Effector CD8-positive, alpha-beta T cell (primary cell): ENCODE measurements at places on chromosomes 2 and 18.

- no peak for DNase-seq
Observed at GRCh38 chr18:37297106-37297505, 268.5 kb downstream of the CELF4 start.

DNA sequence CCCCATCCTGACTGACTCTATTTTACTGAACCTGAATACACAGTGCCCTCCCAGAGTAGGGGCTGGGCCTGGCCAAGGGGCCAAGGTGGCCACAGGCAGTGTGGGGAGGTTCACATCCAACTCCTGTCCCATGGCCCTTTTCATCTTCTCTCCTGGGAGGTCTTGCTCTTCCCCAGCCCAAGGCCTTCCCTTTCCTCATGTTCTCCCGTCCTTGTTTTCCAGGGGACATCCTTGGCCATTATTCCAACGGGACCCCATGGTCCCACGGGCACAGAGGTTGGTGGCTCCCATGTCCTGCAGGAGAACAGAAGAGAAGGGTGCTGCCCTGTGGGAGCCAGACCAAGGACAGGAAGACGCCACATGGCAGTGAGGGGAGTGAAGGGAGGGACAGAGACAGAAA, 10.4 kb downstream of the MALL start:
- DNase-seq: no peak

GRCh38 chr2:120429586-120430500, 83.9 kb downstream of the INHBB start:
- DNase-seq: no peak

DNA sequence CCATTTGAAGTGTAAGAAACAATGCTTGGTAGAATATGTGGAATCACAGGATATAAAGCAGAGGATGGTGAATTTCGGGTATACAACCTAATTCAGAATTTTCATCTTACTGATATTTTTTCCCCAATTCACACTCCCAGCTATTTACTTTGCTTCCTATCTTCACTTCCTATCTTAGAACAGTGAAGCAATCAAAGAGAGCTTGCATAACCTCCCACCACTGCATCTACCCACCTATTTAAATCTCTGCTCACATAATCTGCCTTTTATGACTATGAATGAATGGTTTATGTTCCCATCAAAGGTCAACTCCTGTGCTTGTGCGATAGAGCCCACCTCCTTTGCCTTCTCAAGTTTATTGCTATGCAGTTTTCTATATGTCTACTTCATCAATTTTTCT, 3.3 kb downstream of the RMDN2 start:
- no peak for DNase-seq

- no peak for DNase-seq
Observed at GRCh38 chr2:173881886-173882285, 83.3 kb downstream of the SP3 start.

DNA sequence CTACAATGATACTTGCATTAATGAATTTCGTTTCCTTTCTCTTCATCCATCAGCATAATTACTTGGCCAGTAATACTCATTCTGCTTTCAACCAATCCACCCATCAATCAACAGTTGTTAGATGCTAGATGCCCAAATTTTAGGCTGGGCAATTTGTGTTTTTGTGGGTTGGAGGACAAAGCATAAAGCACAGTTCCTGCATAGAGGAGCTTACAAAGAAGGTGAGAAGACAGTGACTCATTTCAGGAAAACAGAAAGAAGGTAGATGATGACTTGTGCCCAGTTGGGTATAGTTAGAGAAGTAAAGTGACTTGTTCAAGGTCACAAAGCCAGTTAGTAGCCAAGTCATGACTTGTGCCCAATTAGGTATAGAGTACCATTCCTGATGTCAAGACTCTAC, 1186.8 kb upstream of the CELF4 start:
- DNase-seq: no peak

GRCh38 chr2:6025391-6025790, 333.2 kb downstream of the SOX11 start:
- no peak for DNase-seq

DNA sequence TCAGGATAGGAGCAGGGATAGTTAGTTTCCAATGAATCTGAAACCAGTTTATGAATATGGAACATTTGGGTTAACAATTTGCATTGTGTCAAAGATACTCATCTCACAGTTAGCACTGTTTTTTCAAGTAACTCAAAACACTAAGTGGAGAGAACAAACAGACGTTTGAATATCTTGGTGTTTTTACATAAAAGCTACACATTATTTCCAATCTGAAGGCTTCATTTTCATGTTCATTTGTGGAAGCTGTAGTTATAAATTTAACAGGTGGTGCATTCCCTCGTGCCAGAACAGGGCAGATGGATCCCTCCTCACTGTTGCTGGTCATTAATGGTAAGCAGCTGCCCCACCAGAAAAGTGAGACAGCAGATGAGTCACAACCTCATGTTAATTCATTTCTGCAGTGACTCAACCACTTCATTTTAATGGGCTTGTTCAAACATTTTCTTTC, 286.9 kb downstream of the TMX3 start:
- no peak for DNase-seq

DNA sequence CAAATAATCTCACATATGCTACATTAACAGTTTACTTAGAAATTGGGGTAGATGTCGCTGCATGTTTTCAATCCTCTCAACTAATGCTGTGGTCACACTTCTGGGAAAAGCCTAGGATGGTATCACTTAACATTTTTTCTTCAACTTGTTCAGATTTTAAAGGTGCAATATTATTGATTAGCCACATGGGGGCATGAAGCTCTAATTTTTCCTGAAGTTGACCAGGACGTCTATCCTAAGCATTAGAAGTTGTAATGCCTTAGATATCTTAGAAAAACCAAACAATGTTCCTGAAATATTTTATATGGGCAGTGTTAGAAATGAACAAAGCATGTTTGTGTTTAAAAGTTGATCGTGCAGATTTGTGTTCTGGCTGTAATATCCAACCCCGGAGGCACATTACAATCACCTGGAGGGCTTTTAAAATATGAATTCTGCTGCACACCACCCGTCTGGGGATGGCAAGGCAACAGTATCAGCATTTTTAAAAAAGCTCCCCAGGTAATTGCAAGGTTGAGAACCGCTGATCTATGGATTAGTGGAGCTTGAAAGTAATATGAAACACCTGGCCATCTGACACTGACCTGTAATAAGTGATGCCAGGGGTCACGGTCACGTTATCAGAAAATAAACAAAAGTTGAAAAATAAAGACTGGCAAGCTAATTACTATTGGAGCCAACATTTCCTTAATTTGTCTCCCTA, 100.5 kb upstream of the LMAN1 start:
- no peak for DNase-seq

DNA sequence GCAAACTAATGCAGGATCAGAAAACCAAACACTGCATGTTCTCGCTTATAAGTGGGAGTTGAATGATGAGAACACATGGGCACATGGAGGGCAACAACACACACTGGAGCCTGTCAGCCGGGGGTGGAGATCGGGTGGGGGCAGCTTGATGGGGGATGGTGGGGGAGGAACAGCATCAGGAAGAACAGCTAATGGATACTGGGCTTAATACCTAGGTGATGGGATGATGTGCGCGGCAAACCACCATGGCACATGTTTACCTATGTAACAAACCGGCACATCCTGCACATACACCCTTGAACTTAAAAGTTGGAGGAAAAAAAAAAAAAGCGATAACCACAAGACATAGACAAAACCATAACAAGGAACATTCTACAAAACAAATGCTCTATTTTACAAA, 10.4 kb downstream of the CHMP3 start:
- DNase-seq: no peak

- no peak for DNase-seq
Observed at GRCh38 chr2:42087857-42088195, 40.0 kb downstream of the PKDCC start.

DNA sequence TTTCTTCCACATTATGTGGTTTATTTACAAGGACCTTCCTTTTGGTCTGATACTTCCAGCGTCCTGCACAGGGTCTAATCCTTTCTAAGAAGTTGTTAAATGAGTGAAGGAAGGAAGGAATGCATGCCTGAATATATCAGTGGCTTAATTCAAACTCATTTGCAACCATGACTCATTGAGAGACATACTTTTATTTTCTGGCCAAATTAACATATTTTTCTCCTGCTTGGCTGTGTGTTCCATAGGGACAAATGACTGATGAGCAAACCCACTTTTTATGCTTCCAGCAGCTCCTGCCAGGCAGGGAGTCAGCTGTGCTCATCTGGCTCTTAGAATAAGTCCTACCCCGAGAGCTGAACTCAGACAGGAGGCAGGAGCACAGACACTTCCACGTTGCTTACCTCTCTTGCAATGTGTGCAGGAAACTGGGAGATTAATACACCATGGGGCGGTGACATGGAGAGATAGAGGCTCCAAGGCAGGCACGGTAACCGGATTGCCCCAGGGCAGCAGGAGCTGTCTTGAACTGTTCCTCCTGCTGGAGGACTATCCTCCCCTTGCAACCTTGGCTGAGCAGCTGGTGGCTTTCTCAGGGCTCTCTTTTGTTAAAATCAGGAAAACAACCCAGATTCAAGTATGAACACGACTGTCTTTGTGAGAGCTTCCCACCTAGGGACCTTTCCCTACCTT, 667.5 kb upstream of the HS6ST1 start:
- no peak for DNase-seq

DNA sequence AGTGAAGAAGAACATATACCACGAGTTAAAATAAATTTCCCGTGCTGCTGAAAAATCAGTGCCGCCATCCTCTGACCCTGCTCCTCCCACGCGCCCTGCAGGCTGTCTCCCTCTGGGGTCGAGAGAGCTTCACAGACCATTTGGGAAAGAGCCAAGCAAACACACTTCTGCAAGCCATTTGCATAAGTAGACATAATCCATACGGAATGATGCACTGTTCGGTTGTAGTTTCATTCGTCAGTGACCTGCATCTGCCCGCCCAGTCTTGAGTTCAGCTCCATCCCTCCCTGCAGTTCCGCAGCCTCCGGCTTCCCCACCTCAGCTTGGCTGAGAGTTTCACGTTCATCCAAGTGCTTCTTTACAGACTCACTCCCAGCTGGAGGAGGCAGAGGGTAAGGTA, 69.6 kb downstream of the TRAPPC12 start:
- DNase-seq: no peak

DNA sequence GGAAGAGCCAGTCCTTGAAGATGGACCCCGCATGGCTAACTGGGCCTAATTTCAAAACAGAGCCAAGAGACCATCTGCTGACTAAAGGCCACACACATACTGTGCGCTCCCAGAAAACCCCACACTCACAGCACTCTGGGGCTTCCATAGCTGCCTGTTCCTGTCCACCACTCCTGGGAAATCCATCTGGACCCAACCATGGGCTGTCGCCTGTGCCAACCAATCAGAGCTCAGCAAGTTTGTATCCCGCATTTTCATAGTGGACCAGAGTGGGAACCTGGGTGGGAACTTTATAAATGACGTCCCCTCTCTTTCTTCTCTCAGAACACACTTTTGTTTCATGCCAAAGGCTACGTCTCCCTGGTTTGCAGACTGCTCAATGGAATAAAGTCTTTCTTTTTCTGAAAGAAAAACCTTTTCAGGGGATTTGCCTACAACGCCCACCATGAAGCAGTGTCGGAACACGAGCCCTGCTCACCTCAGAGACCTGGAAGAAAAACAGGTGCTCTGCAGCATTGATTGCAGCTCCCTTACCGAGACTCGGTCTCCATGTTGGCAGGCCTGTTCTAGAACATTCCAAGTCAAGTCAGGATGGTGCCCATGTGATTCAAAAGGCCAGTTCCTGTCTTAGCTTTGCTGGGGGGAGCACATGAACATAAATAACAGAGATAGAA, 137.2 kb upstream of the GPC1 start:
- no peak for DNase-seq

DNA sequence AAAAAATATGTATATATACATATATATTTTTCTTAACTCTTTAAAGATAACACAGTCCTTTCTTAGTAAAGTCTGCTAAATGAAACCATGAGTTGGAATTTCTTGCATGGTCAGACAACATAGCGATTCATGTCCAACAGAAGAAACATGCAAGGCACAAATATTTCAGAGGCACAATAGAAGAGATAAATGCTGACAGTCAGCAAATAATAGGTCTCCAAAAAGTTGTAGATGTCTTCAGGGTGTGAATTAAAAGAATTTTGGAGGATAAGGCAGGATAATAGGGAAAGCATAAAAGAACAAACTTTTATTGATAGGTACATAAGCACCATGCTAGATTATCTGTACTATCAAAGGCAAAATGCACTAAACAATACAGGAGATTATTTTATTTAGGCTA, 800.2 kb downstream of the PLCL1 start:
- no peak for DNase-seq

GRCh38 chr18:70197026-70197425, 8.5 kb downstream of the RTTN start:
- DNase-seq: no peak

DNA sequence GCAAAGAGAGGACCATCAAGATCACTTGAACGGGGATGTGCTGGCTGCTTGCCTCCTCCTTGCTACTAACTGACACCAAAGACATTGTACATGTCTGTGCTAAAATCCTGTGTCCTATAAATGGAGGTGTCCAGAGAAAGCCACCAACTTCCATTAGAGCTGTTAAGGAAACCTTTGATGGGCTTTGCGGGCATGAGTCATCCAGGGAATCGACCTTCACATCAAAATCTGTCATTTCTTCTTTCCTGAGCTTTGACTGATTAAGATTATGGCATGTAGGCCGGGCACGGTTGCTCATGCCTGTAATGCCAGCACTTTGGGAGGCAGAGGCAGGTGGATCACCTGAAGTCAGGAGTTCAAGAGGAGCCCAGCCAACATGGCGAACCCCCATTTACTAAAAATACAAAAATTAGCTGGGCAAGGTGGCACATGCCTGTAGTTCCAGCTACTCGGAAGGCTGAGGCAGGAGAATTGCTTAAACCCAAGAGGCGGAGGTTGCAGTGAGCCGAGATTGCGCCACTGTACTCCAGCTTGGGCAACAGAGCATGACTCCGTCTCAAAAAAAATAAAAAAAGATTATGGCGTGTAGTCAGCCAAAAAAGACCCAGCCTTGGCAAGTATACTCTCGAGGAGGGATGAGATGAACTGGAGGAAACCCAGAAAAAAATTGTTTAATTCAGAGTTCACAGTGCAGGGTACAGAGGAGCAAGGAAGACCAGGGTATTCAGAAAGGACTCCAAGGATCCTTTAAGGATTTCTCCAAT, 115.8 kb downstream of the CABLES1 start:
- DNase-seq: no peak

DNA sequence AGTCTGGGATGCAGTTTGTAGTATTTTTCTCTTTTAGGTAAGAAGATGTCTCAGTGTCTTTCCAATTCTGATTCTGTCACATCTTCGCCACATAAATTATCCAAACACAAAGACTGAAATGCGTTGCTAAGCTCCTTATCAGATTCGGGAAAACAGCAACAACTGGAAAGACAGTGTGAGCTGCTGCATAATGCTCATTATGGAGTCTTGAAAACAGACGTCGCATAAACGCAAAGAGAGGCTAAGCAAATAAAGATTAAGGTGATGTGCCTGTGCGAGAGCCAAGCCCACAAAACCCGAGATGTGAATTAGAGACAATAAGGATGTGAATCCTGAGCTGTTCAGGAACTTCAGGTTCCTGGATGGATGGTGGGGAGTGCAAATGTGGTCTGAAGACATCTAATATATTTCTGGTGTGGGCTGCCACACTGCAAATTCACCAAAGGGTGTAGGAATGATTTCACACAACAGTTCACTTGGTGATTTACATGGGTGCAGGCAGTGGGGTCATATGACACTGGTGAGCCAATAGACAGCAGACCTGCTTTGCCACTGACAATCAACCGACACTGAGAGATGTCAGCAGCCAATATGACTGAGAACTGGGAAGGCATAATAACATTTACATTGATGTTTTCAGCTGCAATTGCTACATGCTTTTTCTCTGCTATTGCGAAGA, 195.8 kb downstream of the MTX2 start:
- DNase-seq: no peak
